ENCODE measurements at places on chromosomes 5 and 9.

- no peak for DNase-seq
These were observed 36.8 kb downstream of the FGD3 start for GRCh38 chr9:92983984-92984589.

GRCh38 chr5:58710871-58711270 lies 128.0 kb downstream of the RAB3C start:
- DNase-seq = no peak

GRCh38 chr9:14314424-14314928 lies 535 bp upstream of the NFIB start:
- no peak for DNase-seq

DNA sequence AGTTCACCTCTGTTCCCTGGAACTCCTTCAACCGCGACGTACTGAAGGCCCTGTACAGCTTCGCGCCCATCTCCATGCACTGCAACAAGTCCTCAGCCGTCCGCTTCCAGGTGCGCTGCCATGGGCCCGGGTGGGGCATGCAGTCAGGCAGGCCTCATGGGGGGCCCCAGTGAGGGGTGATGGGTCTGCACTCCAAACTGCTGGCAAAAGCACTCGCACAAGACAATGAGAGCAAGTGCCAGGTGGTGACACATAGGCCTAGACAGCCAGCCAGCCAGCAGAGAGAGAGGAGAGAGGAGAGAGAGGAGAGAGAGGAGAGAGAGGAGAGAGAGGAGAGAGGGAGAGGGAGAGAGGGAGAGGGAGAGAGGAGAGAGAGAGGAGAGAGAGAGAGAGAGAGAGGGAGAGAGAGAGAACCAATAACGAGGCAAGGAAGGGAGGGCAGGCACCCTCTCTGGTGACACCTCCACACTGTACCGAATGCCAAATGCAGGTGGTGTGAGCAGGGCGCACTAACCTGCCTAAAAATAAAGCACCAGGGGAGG lies 21.0 kb downstream of the DBH start:
- no peak for DNase-seq

GRCh38 chr9:121721058-121721350 lies 69.6 kb downstream of the DAB2IP start:
- DNase-seq = no peak

DNA sequence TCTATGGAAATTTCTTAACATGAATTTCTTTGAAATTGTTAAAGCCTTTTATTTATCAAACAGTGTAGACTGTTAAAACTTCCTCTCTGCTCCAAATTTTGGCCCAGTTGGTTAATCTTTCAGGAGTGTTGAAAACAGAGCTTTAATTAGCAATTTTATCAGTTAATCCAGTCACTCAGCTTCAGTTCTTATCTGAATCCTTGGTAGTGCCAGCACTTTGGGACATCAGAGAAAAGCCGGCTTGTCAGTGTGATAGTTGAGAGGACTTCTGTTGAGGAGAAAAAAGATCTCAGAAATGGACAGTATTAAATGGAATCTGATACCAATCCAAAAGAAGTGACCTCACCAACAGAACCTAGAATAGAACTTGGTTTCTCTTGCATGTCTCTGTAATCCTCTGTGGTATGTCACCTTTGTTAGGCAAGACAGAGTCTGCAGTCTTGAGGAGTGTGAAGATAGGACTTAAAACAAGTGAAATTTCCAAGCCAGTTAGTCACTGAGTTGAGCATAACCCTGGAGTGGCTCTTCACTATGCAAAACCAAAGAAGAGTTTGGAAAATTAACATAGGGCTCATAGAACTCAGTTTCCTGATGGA lies 251.8 kb downstream of the NNT start:
- no peak for DNase-seq

- no peak for DNase-seq
These were observed 845.2 kb upstream of the CDH10 start for GRCh38 chr5:25489834-25490538.

DNA sequence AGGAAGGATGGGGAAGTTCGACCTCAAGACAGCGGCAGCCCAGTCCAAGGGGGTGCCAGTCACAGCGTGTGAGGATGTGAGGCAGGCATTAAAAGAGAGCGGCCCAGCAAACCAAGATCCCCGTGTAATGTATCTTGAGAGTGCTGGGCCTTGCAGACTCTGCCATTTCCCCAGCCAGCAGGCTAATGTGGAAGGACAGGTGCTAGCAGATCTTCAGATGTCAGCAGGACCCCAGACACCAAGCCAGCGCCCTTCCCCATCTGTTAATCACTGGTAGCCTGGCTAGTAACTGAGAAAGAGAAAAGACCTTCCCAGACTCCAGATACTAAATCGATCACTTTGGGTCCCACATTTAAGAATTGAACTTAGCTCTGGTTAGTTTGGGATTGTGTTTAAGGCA lies 62.2 kb downstream of the NTRK2 start:
- no peak for DNase-seq

DNA sequence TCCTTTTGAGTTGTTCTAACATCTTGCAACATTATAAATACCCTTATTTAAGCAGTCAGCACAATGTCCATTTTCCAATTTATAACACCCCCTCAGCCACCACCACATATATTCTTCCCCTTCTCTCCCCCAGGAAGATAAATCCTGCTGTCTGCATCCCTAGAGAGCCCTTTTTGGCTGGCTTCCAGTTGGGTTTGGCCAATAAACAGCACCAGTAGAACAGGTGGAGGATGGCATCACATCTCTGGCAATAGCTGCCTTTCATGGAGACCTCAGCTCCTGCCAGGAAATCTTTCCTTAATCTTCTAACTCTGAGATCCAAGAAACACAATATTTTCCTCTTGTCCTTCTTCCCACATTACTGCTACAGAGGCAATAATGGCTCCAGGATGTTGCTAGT lies 53.7 kb downstream of the TRIM36 start:
- no peak for DNase-seq

GRCh38 chr9:93306579-93307091 lies 122.7 kb downstream of the WNK2 start:
- DNase-seq = no peak

DNA sequence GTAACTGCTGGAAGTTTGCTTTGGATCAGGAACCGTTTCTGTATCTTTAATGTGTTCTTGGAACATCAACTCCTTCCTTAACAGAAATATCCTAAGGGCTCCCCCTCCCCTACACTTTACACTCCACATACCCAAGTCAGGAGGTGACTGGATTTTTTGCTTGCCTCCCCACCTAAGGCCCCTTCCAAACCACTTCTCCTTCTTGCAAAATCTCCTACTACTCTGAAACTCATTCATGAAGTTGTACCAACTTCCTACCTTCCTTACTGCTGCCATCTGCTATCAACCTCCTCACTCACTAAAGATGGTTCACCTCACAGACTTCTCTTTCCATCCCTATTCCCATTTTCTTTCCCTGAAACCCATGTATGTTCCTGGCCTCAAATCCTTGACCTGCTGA lies 16.1 kb downstream of the TXN start:
- no peak for DNase-seq

- DNase-seq = no peak
These were observed 183.7 kb downstream of the KDM4C start for GRCh38 chr9:6941501-6941900.

GRCh38 chr9:82275258-82275927 lies 286.8 kb downstream of the SPATA31D1 start:
- no peak for DNase-seq

DNA sequence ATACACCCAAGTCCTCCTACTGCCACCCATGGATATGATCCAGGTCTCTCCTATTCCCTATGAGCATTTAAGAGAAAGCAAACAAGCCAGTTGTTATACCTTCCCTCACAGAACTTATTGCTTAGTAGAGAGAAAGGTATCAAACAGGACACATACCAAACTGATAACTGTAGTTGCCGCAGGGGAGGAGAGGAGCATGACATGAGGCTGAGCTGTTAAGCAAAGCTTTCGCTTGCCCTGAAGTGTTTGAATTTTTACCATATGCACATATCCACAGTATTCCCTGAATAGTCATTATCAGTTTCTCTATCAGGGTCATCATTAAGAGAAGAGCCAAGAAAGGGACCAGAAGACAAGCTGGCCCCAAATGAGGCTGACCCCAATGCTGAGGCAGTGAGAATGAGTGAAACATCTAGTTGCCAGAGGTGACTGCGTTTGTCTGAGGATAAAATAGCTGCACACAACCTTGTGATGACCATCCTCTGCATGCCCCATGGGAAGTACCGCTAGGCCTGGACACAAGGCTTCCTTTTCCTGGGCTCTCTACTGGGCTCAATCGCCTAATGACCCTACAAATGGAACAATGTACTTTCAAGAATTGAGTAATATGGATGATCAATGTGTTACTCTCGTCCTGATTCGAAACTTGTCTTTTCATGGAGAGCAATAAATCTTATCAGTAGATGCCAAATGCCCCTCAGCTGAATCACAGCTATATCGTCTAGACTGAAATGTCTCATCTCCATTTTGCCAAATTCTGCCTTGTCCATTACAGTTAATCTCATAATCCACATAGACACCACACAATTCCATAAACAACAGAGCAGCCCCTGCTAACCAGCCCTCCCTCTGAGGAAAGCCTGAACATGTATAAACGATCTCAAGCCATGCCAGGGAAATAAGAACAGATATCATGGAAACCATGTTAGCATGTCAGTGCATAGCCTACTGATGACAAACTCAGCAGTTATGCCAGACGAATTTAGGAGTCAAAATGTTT lies 4.3 kb upstream of the IFNK start:
- DNase-seq = no peak

Data from cortex of kidney (tissue), 1 donor.